Central memory CD8-positive, alpha-beta T cell (primary cell): ENCODE measurements at places on chromosomes 12 and 14.

DNA sequence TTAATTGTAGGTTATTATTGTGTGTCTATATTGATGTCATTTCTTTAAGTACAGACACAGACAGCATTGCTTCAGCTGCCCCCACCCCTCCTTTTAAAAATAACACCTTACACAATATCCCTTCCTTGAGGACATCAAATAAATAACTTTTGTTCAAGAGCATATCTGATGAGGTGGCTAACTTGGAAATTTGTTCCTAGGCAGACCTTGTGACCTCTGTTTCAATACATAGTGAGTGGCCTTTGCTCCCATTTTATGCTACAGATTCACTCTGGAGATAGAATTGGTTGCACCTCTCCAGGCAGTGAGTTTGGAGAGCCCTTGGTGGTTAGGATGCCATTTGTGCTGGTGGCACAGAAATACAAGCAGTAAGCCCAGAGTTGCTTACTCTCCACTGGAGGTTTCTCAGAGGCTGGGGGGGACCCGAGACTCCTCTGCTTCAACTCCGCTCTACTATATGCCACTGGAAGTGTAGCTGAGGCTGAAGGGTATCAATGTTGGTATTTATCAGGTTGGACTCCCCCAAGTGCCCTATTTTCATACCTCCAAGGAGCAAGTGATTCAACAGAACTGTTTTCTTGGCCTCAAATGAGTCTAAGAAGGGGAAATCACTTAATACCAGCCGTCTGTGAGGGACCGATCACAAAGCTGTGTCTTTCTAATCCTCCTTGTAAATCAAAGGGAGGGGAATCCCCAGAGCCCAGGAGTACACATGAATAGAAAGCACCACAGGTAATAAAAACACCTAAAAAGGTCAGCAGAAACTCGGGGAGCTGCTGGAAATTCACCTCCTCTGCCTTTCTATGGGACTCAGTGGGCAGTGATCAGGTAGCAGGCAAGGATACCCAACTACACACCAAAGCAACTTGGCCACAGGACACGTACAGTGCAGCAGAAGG is 463.1 kb downstream of the RAD51B start:
- H3K27me3 ChIP-seq: no peaks in the 10 kb centered on the region
- peak overlapping the region; percentile 84 for H3K27ac ChIP-seq
- peaks cover 5% of the 10 kb centered on the region for H3K36me3 ChIP-seq

DNA sequence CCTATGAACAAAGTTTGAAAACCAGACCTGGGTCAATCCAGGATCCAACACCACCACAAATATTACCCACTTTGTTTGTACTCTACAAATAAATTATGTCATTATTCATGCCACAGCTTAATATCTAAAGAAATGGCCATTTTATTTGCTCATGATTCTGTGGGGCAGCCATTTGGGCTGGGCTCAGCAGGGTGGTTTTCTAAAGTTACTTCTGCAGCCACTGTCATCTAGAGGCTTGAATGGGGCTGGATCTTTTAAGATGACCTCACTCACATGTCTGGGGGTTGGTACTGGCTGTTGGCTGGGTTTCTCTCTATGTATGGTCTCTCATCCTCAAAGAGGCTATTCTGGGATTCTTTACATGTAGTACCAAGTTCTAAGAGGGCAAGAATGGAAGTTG is 96.2 kb downstream of the VCPKMT start:
- H3K4me3 ChIP-seq: no peak overlapping the region
- peaks cover 1% of the 10 kb centered on the region for H3K36me3 ChIP-seq
- H3K27me3 ChIP-seq: no peaks in the 10 kb centered on the region
- peaks cover 26% of the 10 kb centered on the region for H3K4me1 ChIP-seq

DNA sequence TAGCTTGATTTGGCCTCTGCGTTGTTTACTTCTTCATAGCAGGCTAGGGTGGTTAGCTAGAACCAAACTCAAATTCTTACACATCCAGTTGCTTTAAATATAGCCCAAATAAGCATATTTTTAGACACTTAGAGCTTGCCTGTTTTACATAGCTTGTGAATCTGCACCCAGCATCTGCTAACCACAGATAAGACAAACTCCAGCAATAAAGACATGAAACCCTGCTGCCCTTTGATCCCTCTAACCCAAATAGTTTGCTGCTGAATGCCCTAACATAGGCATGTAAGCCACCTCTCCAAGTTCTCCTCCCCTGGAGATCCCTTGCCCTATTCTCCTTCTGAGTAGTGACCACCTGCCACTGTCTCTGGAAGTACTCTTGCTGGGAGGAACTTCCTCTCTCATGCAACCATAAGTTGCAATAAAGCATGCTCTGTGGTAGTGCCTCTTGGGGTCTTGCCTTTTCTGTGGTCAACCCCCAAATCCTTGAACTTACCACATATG is 185.6 kb downstream of the TMEM117 start:
- no peaks in the 10 kb centered on the region for H3K36me3 ChIP-seq
- no peak overlapping the region for H3K4me3 ChIP-seq
- no peaks in the 10 kb centered on the region for H3K27me3 ChIP-seq
- no peak overlapping the region for H3K27ac ChIP-seq

GRCh38 chr12:71475280-71475679 is 35.7 kb downstream of the LGR5 start:
- H3K27ac ChIP-seq: no peak overlapping the region
- no peaks in the 10 kb centered on the region for H3K36me3 ChIP-seq

- peaks cover 6% of the 10 kb centered on the region for H3K27me3 ChIP-seq
- DNase-seq: no peak
- H3K27ac ChIP-seq: no peak overlapping the region
- no peak overlapping the region for H3K4me3 ChIP-seq
Observed at GRCh38 chr12:65918021-65918420, 93.7 kb downstream of the HMGA2 start.

DNA sequence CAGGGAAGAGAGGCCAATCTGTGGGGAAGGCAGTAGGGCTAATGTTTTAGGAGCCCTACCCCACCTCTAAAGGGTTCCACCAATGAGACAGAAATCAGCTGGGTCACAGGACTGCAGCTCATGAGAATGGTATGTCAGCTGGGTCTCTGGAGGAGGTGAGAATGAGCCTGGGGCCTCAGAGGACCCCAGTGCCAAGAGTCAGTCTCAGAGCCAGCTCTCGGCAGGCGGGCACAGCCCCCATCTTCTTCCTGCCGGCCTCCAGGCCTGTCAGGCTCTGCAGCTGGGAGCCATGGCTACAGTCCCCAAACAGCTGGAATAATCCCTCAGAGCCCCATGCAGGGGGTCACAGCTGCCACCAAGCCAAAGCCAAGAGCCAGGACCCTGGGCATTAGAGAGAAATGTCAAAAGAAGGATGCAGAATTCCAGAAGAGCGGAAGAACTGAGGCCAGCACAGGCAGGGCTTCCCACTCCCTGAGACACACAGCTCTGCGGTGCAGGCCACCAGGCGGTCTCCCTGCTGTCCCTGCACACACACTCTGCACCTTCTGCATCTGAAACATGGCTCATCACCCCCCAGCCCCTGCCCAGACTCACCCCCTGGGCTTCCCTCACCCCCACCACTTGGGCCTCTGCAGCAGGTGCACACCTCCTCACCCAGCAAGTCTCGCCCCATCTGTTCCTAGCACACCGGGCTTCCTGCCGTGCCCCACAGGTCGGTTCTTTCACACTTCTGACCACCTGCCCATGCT is 26.0 kb downstream of the ITPK1 start:
- peak overlapping the region; percentile 25 for H3K27ac ChIP-seq
- H3K27me3 ChIP-seq: no peaks in the 10 kb centered on the region
- peaks cover 64% of the 10 kb centered on the region for H3K4me1 ChIP-seq
- DNase-seq: no peak

DNA sequence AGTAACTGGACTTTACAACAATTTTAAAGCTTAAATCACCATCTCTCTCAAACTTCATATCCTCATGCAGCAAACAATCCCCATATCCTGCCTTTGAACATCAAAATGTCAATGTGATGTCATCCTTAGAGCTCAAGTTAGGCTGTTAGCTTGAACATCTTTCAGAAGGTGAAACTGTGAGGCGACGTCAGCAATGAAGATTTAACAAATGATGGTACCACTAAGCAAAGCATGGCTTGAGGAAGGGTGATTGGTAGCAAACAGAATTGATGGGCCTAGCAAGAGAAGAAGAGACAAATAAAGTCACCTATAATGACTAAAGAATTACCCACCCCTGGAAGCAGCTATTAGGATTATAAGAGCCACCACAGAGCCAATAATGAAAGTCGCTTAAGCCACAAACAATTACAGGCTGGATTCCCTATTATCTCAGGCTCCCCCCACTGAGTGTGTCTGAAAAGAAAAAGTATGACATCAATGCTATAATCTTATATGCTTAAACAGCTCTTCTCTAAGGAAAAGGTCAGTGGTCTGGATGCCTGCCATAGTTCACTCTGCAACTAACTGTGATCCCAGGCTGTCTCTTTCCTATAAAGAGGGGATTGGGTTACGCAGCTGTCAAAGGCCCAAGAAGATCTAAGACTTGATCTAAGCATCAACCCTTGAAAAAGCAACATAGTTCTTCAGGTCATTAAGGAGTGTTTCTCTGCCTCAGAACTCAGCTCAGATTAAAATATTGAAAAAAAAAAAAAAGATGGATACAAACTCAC is 18.1 kb downstream of the EGLN3 start:
- H3K4me1 ChIP-seq: no peaks in the 10 kb centered on the region
- no peak overlapping the region for H3K27ac ChIP-seq
- no peaks in the 10 kb centered on the region for H3K27me3 ChIP-seq
- DNase-seq: no peak
- no peak overlapping the region for H3K4me3 ChIP-seq

DNA sequence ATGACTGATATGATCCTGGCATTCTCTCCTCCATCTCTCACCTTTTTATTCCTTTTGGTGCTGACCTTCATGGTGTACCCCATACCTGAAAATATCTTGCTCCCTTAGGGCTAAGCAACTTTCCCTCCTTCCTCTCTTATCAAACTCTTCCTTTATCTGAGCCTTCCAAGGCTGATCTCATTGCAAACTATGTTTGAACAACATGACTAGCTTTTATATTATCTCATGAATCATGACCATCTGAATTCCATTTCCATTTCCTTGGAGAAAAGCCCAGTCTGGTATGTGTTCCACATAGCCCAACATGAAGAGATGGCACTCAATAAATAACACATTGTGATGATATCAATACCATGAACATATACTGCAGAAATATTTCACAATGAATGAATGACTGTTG is 111.6 kb downstream of the TSPAN8 start:
- H3K36me3 ChIP-seq: peaks cover 3% of the 10 kb centered on the region
- H3K4me3 ChIP-seq: no peak overlapping the region
- no peak overlapping the region for H3K27ac ChIP-seq
- H3K4me1 ChIP-seq: no peaks in the 10 kb centered on the region
- no peaks in the 10 kb centered on the region for H3K27me3 ChIP-seq
- DNase-seq: no peak

GRCh38 chr14:61322011-61322798 is 826 bp downstream of the PRKCH start:
- no peak for DNase-seq
- H3K36me3 ChIP-seq: peaks cover 37% of the 10 kb centered on the region
- H3K27me3 ChIP-seq: no peaks in the 10 kb centered on the region
- H3K27ac ChIP-seq: peak overlapping the region; percentile 90
- H3K4me3 ChIP-seq: no peak overlapping the region
- peaks cover 36% of the 10 kb centered on the region for H3K4me1 ChIP-seq

DNA sequence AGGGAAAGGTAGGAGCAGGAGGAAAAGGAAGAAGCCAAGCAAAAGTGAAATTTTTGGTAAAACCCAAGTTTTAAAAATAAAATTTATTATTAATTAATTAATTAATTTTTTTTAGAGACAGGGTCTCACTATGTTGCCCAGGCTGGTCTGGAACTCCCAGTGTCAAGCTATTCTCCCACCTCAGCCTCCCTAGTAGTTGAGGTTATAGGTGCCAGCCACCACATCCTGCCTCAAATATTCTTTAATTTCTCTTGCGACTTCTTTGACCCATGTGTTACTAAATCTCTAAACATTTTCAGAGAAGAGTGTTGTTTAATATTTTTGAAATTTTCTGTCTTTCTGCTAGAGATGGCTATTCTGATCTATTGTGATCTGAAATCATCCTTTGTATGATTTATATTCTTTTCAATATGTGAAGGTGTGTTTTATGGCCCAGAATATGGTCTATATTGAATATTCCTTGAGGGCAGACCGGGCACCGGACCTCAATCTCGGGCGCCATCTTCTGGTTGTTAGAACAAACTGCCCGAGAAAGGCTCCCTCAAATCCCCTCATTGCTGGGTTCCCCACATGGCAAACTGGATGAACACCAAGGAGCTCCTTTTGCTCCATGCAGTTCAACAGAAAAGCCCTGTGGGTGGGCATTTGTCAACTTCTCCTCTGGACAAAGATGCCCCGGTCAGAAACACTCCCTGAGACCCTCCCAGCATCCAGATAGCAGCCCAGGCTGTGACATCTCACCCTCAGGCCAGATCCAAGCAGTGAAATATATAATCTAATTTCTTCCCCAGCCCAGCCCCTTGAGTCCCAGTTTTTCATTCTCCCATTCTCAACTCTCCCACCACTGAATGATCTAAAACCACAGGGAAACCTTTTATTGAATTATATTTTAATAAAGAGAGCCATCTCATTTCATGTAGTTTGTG is 110.5 kb downstream of the ASCL4 start:
- H3K27ac ChIP-seq: no peak overlapping the region
- H3K36me3 ChIP-seq: no peaks in the 10 kb centered on the region
- no peak overlapping the region for H3K4me3 ChIP-seq
- no peak for DNase-seq

DNA sequence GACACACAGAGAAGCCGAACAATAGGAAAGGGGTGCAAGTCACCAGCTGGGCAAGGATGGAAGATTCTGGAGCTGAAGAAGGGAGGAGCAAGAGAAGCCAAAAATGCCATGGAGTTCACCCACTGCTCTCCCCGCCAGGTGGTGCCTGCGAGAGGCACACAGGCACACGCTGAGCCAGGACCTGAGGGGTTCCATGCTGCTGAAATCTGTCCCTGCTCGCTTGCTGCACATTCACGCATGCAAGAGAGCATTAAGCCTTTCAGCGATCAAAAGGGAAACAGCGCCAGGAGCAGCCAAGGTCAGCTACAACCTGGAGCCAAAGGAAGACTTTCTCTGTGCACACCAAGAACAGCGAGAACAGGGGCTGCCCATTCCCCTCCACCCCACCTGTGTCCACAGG is 104.1 kb downstream of the ANO2 start:
- H3K27me3 ChIP-seq: peaks cover 51% of the 10 kb centered on the region
- no peak for DNase-seq
- no peaks in the 10 kb centered on the region for H3K36me3 ChIP-seq

DNA sequence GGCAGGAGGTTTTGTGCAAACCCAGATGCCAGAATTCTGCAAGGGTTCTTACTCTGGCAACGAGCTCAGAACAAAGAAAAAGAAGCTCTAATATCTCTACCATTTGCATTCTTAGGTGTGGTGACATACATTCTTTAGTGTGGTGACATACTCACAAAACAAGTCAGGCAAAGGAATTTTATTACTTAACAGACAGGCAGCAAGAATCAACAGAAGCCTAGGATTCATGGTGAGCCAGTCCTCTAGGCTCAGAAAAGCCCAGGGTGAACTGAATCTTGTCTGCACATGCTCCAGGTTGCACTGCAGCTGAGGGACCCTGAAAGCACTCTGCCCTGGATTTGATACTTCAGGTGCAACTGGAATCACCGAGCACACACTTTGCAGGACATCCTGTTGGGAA is 122.4 kb upstream of the PTPRQ start:
- H3K4me3 ChIP-seq: no peak overlapping the region
- DNase-seq: no peak
- H3K27ac ChIP-seq: no peak overlapping the region
- no peaks in the 10 kb centered on the region for H3K27me3 ChIP-seq
